NCI-H510A treated with DMSO at 0.1 percent for 48 hours (cell line): ENCODE measurements at places on chromosomes 5 and 9.
A peak's percentile ranks its signal among the peaks of the same experiment; 100 is the strongest.

GRCh38 chr5:86977190-86977589, 290.5 kb upstream of the RASA1 start:
- DNase-seq = no peak

DNA sequence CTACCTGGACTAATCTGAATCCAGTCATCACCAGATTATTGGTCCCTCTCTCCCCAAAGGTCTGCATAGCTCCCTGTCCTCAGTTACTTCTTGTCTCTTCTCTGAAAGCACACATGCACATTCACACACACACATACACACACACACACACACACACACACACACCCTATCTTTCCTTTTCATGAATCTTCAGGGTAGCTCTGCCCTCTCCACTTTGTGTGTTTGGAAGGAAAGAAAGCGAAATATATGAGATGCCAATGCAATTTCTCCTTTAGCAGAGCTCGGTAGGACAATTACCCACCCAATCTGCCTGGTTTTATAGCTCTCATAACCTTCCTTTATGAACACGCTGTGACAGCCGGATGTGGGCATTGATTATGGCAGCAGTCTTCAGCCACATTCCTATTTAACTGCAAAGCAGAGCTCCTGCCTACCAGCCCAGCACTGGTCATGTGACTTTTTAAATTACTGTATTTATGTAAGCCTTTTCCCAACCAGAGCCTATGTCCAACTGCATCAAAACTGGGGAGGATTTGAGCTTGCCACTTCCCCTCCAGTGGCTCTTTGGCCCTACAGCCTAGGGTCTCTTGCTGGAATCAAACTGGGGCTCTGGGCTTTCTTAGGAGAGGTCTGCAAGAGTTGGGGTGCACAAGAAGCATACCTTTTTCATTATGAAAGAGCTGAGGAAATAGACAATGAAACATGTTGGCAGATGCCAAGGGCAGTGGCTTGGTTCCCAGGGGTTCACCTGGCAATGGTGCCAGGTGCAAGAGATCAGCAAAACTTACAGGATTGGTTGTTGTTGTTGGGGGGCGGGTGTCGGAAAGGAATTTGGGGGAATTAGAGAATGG, 20.8 kb upstream of the MATR3 start:
- DNase-seq = peak; percentile 22

- DNase-seq = no peak
These were observed 83.4 kb upstream of the SHISAL2B start for GRCh38 chr5:64606926-64607325.

GRCh38 chr5:74185599-74185998, 454.9 kb downstream of the ENC1 start:
- no peak for DNase-seq

DNA sequence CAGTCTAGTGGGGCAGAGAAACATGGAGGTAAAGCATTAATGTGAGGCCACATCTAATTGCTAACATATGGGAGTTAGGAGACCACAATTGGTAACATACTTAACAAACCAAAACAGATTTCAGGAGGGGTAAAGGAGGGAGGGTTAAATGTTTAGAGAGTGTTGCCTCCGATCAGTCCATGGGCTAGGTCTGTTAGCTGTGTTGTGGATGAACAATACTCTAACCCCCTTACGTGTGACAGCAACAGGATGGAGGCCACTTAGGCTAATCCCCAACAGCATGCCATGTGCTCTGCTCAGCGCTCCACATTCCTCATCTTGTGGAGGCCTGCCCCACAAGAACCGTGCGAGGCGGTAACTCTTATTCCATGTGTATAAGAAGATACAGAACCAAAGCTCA, 167.0 kb downstream of the CRB2 start:
- no peak for DNase-seq

GRCh38 chr5:154734370-154735248, 20.6 kb upstream of the LARP1 start:
- DNase-seq = no peak

- DNase-seq = peak; percentile 18
These were observed 36.5 kb downstream of the PPIC start for GRCh38 chr5:122999947-123000563.

GRCh38 chr5:148922606-148923005, 96.2 kb downstream of the ADRB2 start:
- DNase-seq = no peak

DNA sequence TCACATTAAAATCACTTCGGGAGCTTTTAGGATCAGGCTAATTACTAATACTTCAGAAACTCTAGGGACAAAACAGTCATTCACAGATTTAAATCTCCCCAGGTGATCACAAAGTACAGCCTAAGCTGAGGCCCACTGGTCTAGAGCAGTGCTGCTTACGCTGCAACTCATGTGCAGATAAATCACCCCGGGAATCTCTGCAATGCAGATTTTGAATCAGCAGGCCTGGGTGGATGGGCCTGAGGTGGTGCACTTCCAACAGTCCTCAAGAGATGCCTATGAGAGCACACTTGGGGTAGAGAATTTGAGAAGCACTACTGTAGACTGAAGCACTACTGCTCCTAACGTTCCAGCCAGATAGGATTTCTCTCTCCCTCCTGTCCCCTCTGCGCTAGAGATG, 28.4 kb downstream of the CSF1R start:
- DNase-seq = no peak

DNA sequence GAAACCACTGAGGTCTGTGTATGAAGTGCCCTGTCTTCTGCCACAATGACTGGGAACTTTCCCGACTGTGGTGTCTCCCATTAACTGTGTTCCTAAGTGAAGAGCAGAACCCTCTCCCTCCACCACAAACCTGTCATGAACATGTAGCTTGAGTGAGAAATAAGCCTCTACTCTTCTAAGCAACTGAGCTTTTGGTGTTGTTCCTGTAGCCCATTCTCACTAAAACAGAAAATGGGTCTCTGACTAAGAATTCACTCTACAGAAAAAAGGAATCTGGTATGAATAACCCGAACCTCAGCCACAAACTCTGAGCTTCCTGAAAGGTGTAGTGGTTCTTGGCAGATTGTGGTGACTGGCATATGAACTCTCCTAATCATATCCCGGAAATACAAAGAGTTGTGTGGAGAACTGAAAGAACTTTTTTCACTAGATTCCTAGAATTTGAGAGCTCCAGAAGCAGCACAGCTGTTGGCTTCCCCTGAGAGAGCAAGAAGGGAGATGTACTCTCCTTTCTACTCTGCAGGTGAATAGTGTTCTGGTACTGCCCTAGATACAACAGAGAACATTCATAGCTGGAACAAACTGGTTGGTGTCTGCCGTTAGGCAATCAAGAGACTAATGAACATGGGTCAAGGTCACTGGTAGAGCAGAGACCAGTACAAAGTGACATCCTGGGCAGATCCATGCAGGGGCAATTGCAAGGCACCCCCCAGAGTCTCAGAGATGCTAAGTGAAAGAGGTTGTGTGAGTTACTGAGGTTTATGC, 283.8 kb downstream of the PDE4D start:
- no peak for DNase-seq

- no peak for DNase-seq
These were observed 252.1 kb downstream of the CRB2 start for GRCh38 chr9:123608104-123608503.

DNA sequence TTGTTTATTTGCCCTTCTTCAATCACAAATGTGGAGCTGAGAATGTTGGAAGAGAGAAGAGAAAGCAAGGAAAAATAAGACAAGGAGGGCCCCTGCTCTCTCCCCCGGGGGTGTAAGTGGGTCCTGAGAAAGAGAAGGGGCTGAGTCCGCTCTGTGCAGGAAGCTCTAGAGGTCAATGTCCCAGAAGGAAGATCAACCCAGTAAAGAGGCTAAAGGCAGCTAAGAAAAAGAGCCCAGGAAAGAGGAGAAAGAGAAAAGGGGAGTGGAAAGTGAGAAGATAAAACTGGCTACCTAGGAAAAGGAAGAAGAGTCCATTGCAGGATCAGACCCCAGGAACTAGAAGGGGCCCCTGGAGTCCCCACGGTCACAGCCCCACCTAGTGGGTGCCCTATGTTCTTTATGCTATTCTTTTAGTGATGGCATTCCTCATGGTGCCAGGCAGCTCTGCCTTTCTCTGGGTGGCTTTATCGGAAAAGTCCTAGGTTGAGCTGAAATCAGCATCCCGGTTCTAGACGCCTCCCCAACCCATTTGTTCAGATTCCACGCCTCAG, 583.4 kb downstream of the ACTL7B start:
- peak; percentile 78 for DNase-seq

- DNase-seq = no peak
These were observed 608.0 kb downstream of the BRINP1 start for GRCh38 chr9:118761016-118761790.

DNA sequence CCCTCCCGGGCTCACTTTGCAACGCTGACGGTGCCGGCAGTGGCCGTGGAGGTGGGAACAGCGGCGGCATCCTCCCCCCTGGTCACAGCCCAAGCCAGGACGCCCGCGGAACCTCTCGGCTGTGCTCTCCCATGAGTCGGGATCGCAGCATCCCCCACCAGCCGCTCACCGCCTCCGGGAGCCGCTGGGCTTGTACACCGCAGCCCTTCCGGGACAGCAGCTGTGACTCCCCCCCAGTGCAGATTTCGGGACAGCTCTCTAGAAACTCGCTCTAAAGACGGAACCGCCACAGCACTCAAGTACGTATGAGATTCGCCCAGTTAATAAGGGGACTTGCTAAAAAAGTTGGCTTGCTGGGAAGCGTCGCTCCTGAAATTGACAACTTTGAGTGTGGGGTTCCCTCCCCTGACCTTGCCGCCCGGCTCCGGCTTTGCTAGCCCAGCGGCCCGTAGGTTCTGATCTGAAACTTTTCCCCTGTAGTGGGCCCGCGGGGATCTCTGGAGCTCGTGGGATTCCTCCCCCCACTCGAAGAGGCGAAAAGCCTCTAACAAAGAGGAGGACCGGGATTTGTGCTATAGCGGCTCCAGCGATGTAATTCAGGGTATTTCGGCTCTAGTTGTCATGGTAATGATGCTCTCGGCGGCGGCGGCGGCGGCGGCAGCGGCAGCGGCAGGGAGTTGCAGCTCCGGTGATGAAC, 572 bp downstream of the NR4A3 start:
- no peak for DNase-seq

GRCh38 chr5:113776832-113777525, 263.5 kb downstream of the YTHDC2 start:
- DNase-seq = no peak

GRCh38 chr9:107895501-107896001, 406.0 kb upstream of the KLF4 start:
- DNase-seq = no peak

- DNase-seq = no peak
These were observed 525.5 kb downstream of the NR2F1-AS1 start for GRCh38 chr5:93055561-93055960.

DNA sequence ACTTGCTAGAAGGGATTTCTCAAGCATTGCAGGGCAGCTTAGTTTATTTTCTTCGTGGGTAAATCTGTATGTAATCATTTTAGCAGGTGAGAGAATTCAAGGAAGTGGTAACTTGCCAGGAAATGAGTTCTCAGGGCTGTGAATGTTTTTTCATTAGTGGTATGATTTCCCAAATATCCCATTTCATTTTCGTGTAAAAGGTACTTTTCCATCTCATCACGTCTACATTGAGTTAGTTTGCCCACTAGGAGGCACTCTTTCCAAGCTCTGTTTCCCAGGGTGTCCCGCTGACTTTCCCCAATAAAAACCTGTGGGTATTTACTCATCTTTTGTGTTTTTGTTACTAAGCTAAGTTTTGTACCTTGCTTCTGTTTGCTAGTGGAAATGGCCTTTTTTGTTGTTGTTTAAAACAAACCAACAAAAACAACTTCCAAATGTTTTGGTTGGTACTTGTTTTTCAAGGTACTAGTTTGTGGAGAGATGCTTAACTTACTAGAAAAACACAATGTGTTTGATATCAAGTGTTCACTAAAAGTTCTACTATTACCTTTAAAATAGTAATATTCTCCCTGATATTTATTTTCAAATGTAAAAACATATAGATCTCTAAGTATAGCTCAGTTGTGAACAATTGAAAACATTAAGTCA, 373.6 kb downstream of the ADGRV1 start:
- DNase-seq = no peak

DNA sequence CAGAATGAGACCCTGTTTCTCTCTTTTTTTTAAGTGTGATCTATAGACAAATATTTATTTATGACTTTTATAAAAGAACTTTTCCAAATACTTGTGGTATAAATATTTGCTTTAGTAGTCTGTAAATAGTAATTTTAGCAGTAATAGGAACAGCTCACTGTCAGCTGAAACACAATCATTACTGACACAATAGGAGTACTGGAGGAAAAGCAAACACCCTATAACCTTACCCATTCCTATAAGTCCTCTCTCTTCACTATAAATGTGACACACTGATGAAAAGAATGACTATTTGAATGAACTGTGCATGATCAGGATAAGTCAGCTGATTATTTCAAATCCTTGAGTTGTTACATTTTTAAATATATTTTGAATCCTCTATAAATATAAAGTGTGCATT, 72.4 kb downstream of the CDH12 start:
- DNase-seq = peak; percentile 13

- peak; percentile 77 for DNase-seq
These were observed 464.5 kb downstream of the ICE1 start for GRCh38 chr5:5886812-5887486.

DNA sequence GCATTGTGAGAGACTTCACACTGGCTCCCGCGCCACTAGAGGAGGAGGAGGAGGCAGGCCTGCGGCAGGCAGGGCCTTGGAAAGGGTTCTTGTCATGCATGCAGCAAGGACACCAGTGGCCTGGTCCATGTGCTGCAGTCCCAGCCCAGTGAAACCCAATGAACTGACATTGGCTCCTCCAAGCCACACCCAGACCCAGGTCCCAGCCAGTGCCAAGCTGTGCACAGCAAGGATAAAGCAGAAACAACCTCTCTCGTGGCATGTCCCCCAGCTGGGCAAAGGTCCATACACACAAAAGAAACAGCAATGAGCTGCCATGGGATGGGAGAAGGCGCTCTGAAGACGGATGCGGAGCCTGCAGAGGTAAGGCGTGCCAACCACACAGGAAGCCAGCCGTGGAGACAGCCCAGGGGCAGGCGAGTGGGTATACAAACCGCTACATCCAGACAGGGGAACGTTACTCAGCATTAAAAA, 89.2 kb downstream of the SEMA4D start:
- DNase-seq = no peak

DNA sequence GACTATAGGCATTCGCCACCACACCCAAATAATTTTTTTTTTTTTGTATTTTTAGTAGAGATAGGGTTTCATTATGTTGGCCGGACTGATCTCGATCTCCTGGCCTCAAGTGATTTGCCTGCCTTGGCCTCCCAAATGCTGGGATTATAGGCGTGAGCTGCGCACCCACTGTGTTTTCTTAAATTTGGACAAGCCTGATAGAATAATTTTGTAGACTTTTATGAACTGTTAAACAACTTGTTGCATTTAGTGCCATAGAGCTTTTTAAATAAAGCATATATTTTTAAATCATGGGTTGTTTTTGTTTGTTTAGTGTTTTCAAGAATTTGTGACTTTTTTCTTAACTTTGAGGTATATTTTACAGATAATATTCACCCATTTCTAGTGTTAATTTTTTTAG, 4.8 kb downstream of the PHAX start:
- DNase-seq = no peak

DNA sequence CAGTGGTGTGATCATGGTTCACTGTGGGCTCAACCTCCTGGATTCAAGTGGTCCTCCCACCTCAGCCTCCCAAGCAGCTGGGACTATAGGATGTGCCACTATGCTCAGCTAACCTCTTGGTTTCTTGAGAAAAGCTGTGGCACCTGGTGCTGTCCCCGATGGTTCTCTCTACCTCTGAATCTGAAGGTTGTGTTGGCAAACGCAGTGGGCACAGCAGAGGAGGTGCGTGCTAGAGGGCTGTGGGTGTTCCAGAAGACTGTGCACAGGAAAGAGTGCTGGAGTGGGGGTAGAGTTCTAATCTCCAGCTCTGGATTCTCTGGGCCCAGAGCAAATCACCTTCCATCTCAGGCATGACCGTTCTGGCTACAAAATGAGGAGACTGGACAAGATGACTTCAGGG, 12.5 kb downstream of the RGS3 start:
- no peak for DNase-seq

- peak; percentile 64 for DNase-seq
These were observed 40.7 kb upstream of the CLPTM1L start for GRCh38 chr5:1385395-1386273.
